ENCODE measurements at places on chromosomes 7 and 10.

GRCh38 chr7:7535691-7536090 is at the start of gene COL28A1:
COL28A1 (minus strand) TSS chr7:7535873; CDS start chr7:7532875, 2,998 bp downstream.
- DNase-seq = no peak

DNA sequence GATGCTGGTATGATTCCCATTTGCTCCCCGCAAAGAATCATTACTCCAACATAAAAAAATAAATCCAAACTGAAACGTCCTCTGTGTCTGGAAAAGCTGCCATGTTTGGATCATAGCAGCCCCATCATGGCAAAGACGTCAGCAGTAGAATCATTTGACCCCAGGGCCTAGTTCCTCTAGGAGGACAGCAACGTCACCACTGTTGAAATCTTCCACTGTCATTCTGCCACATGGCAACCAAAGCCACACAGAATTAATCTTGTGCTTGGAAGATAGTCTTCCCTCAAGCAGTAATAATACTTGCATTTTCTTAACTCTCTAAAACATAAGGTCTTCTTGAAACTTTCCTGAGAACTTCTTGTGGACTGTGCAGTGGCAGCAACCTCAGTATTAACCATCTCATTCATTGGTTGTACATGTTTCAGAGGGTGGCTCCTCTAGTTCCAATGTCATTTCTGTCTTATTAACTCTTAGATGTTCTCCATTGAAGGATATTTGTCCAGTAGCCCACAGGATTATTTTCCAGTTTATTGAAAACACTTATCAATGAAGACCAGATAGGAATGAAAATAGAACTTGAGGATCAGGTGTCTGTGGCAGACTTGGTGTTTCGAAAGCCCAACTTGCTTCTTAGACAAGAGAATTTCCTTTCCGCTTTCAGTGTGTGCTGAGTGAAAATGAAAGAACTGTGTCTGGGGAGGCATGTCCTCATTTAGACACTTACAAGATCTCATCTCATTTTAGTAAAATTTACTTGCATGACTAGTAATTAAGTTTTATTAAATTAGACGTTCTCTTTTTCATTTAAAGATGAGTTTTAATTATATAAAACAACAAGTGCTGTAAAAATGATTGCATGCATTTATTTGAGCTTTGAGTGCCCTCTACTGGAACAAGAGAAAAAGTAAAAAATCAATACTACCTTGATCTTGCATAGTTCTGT is 28.9 kb upstream of the INHBA start:
- no peak for DNase-seq

DNA sequence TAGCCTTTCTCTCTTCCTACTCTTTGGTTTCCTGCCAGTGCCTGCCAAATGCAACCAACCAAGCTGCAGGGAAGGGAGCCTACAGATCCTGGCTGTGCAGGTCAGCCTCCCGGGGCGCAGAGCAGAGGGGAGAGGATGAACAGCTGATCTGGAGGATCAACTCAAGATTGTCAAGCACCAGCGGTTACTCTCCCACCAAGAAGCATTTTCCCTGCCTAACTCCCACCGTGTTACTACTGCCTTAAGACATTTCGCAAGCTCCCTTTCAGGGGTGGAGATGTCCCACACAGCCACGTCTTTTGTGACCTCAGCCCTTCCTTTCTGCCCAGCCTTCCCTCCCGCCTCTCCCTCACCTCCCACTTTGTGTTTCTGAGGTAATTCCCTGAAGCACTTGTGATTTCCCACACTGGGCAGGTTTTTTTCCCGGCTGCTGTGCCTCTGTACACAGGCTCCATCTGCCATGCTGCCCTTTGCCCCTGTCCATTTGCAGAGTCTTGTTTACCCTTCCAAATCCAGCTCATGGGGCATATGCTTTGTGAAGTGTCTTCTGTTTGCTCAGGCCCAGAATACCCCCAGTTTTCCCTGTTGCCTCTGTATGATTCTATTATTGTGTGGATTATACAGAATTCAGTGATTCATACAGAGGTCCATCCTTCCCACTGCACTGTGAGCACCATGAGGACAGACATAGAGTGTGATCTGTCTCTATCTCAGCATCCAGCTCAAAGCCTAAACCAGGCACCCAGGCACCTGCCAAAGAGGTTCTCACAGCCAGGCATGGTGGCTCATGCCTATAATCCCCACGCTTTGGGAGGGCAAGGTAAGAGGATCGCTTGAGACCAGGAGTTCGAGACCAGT is 40.9 kb upstream of the PAPSS2 start:
- peak; percentile 63 for DNase-seq

GRCh38 chr10:119084896-119085295 is 4.3 kb upstream of the EIF3A start:
- DNase-seq = no peak

GRCh38 chr7:55571511-55572377 is 558 bp downstream of the VOPP1 start:
- DNase-seq = peak; percentile 36

- no peak for DNase-seq
Measured at GRCh38 chr10:122010405-122011050, 21.6 kb downstream of the TACC2 start.

- no peak for DNase-seq
Measured at GRCh38 chr7:50648076-50648475, 82.9 kb upstream of the DDC start.

- DNase-seq = no peak
Measured at GRCh38 chr7:31456646-31457368, 57.1 kb upstream of the ITPRID1 start.

GRCh38 chr10:22252224-22252800 is 34.5 kb upstream of the EBLN1 start:
- DNase-seq = no peak

- no peak for DNase-seq
Measured at GRCh38 chr10:66919248-66919647, 6.6 kb upstream of the LRRTM3 start.

GRCh38 chr10:94383530-94383929 is 18.8 kb upstream of the TBC1D12 start:
- no peak for DNase-seq

DNA sequence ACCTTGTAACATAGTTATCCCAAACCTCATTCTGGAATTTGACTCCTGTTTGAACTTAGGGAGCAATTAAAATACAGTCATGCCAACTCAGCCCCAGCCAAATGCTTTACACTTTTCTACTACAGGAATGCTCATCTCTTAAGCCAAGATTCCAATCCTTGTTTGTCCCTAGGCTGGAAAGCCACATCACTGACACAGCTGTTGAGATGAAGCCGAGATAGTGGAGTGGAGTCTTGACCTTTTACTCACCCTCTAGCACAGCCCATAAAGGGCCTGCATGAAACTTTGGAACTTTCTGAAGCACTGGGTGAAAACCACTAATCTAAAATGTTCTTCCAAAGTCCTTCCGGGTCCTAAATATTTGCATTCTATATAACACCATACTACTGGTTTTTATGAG is 247.3 kb downstream of the ETV1 start:
- no peak for DNase-seq

- no peak for DNase-seq
Measured at GRCh38 chr7:6182993-6183392, 89.4 kb downstream of the CYTH3 start.

- no peak for DNase-seq
Measured at GRCh38 chr7:6486438-6487183, 38.9 kb upstream of the DAGLB start.

DNA sequence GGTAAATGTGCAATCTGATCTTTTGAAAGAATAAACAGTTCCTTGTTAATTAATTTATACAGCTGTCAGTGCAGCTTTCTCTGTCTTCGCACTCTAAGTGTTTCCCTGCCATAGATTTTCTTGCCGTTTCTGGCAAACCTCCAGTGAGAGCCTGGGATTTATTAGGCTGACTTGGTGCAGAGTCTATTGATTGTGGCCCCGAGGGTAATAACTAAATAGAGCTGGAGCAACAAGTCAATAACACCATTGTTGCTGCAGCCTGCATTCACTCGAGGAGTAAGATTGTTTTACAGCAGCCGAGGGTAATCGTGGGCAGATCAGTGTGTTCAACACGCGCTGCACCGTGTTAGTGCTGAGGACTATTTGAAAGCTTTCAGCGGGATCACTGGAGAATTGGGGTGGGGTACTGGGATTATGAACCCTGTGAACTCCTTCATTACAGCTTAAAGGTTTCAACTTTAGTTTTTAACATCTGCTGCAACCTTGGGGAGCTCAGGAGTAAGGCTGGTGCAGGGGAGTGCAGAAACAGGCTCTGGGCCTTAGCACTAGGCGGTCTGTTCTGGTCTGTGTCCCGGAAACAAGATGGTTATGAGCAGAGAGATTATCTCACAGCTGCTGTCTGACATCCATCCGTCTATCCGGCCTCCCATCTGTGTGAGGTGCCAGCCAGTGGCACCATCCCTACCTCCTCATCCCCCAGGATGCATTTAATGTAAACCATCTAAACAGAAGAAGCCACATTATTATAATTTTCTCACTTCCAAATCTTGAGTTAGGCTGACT is 174.0 kb upstream of the TCF7L2 start:
- peak; percentile 69 for DNase-seq

DNA sequence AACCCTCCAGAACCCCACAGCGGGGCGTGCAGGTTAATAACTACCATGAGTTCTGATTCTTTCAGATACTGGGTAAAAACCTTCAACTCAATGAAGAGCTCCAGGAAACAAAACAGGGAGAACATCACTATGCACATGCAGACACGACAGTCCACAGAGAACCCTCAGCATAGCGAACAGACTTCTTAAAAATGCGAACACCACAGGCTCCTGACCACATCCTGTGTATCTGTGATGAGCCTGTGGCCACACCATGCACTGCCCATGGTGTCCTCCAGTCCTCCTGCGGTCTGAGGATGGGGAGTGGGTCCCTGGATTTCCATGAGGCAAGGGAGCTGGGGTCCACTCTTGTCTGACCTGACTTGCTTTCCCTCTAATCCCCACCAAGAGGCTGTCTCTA is 107.2 kb downstream of the COBL start:
- DNase-seq = peak; percentile 66

DNA sequence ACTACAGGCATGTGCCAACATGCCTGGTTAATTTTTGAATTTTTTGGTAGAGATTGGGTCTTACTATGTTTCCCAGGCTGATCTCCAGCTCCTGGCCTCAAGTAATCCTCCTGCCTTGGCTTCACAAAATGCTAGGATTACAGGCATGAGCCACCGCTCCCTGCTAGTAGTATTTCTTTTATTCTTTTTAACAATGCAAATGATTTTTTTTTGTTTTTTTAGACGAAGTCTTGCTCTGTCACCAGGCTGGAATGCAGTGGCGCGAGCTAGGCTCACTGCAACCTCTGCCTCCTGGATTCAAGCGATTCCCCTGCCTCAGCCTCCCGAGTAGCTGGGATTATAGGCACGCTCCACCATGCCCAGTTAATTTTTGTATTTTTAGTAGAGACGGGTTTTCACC is 58.1 kb downstream of the SVIL start:
- no peak for DNase-seq

DNA sequence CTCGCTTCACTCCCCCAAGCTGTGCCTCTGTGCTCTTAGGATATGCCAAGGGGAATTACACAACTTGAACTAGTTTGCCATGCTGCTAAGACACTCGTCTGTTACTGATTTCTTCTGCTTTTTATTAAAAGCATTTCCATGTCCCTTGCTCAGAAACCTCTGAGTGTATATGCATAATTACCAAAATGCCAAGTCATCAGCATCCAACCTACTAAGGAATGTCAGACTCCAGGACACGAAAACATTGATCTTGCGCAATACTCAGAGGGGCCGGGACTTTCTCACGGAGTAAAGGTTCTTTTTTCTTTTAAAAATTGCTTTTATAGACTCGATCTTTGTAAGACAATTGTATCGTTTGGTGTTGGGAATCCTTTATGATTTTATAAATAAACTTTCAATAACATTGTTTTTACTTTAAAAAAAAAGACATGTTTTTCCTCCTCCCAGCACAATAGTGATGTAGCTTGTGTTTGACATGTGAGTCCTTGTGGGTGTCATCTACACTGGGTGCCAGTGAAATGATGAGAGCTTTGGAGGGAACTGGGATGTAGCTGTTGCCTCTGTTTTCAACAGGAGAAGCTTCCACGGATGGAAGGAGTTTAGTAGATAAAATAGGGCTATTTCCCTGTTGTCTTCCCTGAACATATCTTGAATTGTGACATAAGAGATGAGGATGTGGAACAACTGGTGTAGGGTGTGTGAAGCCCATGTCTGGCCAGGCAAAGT is 43.6 kb downstream of the CNNM1 start:
- no peak for DNase-seq

GRCh38 chr10:90344226-90344625 is 513.6 kb downstream of the HTR7 start:
- no peak for DNase-seq

GRCh38 chr10:112663234-112664125 is 216.5 kb downstream of the VTI1A start:
- DNase-seq = no peak

DNA sequence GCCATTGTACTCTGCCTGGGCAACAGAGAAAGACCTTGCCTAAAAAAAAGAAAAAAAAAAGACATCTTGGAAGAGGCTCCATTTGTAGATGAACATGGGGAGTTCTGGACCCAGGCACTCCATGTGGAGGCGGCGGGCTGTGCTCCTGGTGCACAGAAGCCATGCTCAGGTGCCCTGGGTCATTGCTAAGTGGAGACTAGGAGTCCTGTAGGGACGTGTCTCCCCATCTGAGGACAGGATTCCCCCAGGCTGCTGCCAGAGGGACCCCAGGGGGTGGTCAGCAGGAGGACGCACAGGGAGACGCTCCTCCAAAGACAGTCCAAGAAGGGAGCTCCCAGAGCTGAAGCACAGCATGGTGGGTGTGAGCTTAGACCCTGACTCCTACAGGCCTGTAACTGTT is 34.3 kb downstream of the SBDS start:
- DNase-seq = no peak

DNA sequence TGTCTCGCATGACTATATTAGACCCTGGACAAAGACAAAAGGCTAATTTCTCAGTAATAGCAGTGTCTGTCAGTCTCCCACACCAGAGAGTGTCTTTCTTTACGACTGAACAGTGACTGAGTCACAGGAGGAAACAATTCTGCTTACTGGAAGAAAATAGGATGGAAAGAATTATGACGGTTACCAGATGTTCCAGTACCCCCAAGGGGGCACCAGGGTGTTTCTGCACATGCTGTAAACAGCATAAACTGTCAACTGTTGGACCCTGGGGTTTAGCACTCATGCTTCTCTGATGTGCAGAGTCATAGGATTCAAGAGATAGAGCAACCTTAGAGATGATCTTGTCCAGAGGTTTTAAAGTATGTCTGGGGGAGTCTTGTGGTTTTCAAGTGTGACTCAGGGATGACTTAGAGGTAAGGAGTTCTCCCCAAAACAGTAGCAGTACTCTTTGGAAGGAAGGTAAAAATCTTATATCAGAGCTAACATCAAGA is 291.7 kb downstream of the THSD7A start:
- DNase-seq = no peak

DNA sequence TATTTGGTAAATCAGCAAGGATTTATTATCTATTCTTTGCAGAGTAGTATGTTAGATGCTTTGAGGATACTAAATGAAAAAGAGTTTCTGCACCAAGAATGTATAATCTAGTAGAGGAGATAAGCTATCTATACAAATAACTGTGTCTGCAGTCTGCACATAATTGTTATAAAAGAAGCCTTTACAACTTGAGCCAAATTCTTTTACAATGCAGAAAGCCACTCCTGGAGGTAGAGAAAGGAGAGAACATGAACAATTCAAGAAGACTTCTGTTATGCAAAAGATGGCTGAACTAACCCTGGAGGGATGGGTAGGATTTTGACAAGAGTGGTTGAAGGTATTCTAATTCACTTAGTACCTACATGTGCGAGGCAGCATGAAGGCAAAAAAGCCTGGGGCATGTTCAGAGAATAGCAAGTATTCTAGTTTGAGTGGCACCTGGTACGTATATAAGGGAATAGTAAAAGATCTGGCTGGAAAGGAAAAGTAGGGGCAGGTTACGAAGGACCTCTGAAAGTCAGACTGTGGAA is 251.1 kb upstream of the KAT6B start:
- no peak for DNase-seq

Measured in DMS153 (cell line).